ENCODE measurements at places on chromosomes 13 and 19.

DNA sequence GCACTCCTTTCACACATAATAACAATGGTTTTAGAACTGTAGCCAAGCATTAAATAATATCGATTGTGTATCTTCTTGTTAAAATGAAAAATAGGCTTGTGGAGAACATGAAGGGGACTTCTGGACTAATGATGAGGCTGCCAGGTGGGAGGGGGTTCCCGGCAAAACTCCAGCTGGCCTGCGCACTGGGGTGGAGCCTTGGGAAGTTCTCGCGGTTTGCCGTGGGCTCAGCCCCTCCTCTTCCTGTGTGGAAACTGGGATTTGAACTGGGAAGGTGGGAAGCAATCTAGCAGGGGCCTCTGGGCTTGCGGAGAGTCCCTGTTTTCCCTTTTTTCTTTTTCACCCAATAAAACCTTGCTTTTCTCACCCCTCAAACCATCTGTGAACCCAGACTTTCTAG lies 113.7 kb upstream of the SLITRK1 start:
- DNase-seq, result no peak

GRCh38 chr19:33998739-33999345 lies 173.5 kb upstream of the LSM14A start:
- no peak for DNase-seq

- no peak for DNase-seq
Measured at GRCh38 chr13:50334115-50334778, 319.0 kb downstream of the KCNRG start.

DNA sequence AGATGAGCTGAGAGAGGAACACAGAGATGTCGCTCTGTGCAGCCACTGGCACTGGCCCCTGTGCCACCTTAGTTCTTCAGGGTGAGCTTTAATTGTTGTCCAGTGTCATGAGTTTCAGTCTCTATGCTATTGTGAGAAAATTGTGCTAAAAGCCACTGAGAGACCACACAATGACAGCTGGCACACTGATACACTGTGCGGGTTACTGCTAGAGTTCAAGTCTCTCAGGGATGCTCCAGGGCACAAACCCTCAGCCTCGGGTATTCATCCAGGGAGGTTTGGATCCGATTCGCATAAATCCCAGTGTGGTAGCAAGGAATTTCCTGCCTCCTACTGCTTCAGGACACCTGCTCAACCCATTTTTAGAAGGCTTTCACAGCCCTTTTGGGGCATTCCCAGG lies 68.1 kb upstream of the EDNRB start:
- DNase-seq, result no peak

- no peak for DNase-seq
Measured at GRCh38 chr13:33087790-33088189, 71.6 kb downstream of the KL start.

- no peak for DNase-seq
Measured at GRCh38 chr19:17794731-17795494, at the start of gene B3GNT3. TSS of gene B3GNT3 (plus strand) at chr19:17795138. CDS start at chr19:17807808, 12,670 bp downstream.

GRCh38 chr13:37338726-37339385 lies 233.4 kb upstream of the CSNK1A1L start:
- no peak for DNase-seq

DNA sequence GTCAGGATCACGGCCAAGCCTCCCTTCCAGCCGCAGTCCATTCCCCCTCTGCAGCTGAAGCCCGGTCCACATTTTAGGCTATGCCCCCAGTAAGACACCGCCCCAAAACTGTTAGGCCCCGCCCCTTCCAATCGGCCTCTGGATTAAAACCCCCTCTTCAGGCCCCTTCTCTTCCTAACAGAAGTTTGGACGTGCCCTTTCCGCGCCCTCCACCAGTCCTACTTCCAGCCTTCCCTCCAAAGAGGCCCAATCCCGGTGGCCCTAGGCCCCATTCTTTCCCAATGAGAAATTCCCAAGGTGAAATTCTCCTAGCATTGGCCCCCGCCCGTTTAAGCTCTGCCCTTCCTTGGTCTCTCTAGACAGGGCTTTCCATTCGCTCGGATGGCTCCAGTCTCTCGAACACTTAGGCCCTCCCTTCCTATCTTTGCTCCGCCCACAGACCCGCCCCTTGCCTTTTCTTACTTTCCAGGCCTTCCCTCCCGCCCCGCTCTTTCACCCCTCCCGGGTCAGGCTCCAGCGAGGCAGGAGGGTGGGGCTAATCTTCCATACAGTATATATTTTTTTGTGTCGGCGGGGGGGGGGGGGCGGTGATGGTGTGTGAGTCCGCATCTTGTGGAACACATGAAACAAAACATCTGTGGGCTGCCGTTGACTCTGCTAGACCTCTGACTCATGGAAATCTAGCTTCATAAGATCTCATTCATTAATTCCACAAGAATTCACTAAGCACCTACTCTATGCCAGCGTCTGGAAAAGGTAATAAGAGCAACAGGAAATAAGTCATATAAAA lies 13.6 kb downstream of the LTBP4 start:
- DNase-seq, result peak; percentile 56

- peak; percentile 37 for DNase-seq
Measured at GRCh38 chr19:49676136-49676783, 811 bp upstream of the PRMT1 start.

- no peak for DNase-seq
Measured at GRCh38 chr13:51906581-51906980, 44.8 kb downstream of the CCDC70 start.

DNA sequence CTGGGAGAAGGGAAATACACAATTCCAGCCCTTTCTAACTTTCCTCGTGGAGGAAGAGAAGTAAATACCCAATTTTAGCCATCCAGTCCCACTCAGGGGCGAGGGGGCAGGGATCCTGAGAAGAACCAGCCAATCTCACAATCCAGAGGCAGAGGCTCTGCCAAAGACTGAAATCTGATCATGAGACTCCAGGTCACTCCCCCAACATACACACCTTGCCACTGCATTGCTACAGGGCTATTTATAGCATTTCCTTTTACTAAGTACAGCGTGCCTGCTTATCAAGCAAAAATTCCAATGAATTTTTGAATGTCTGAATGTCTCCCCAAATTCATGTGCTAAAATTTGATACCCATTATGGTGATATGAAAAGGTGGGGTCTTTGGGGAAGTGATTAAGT lies 1687.5 kb downstream of the EFNB2 start:
- no peak for DNase-seq

DNA sequence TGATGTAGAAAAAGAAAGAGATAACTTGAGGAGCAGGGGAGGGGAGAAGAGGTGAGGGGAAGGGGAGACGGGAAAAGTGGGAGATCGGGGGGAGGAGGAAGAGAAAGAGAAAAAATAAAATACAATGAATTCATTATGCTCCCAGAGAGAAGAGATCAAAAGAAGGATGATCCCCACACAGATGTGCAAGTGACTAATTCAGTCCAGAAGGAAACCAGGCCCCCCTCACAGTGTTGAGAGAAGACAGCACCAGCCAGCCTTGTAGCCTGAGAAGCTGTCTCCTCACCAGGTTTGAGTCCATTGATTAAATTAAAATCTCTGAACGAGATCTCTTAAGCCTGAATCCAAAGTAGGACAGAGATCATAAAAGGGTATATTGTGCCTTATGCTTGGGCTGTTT lies 333.7 kb upstream of the NBEA start:
- DNase-seq, result no peak

DNA sequence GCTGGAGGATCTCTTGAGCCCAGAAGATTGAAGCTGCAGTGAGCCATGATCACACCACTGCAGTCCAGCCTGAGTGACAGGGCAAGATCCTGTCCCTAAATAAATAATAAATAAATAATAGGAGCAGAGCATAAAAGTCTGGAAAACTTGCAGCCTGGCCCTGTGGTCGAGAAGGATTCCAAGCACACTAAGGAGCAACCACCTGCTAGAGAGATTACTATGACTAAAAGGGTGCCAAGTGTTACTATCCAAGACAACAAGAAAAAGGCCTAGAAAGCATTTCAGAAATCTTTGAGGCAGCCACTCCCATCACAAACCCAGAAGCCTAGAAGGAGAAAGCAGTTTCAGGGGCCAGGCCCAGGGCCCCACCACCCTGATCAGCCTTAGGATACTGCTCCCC lies 46.1 kb downstream of the LHFPL6 start:
- DNase-seq, result no peak

GRCh38 chr19:38893341-38893771 lies 6.1 kb downstream of the SIRT2 start:
- DNase-seq, result no peak

GRCh38 chr13:52765611-52766390 lies 26.2 kb upstream of the CNMD start:
- DNase-seq, result no peak

GRCh38 chr13:89072979-89073378 lies 1401.8 kb downstream of the SLITRK5 start:
- DNase-seq, result no peak

GRCh38 chr19:17942181-17942580 lies 9.4 kb downstream of the CCDC124 start:
- no peak for DNase-seq

DNA sequence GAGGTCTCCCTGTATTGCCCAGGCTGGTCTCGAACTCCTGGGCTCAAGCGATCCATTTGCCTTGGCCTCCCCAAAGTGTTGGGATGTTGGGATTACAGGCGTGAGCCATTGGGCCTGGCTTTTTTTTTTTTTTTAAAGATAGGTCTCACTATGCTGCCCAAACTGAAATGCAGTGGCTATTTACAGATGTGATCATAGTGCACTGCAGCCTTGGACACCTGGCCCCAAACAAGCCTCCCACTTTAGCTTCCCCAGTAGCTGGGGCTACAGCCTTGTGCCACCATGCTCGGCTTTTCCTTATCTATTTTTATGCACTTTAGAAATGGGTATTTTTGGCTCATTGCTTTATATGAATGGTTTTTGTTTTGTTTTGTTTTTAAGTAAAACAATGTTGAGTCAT lies 37.4 kb downstream of the LSM14A start:
- no peak for DNase-seq

- no peak for DNase-seq
Measured at GRCh38 chr13:45925151-45925550, 73.6 kb upstream of the SIAH3 start.

DNA sequence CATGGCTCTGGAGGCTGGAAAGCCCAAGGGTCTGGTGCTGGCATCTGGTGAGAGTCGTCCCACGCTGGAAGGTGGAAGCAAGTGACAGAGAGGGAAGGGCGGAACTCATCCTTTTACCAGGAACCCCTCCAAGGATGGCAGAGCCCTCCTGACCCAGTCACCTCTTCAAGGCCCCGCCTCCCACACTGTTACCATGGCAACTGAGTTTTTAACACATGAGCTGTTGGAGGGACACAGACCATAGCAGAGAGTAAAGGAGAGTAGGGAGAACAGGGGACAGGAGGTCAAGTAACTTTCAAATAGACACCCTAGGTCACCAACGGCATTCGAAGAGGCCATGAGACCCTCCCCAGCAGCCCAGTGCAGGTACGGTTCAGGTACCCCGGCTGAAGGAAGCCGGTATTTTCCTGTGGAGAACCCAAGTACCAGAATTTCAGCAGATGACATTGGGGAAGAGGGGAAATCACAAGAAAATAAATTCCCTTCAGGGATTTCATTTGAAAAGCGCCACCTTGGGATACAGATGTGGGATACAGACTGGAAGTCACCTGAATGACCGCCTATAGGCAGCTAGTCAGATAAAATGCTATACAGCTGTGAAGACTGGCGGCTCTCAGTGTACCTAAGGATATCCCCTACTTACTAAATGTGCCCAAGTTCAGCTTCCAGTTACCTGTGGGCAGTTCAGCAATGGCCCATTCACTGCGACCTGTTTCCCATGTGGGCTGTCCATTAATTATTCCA lies 8.0 kb downstream of the IL17D start:
- DNase-seq, result no peak

- DNase-seq, result no peak
Measured at GRCh38 chr13:37534181-37534580, 64.4 kb downstream of the POSTN start.

GRCh38 chr13:24230428-24231072 lies 70.0 kb downstream of the SPATA13 start:
- no peak for DNase-seq

All from stimulated activated CD8-positive, alpha-beta memory T cell treated with anti-CD3 and anti-CD28 coated beads, Interleukin-4, amount 100 ng/mL, for 1 hour (primary cell).